ENCODE measurements at places on chromosomes 11 and 22.

DNA sequence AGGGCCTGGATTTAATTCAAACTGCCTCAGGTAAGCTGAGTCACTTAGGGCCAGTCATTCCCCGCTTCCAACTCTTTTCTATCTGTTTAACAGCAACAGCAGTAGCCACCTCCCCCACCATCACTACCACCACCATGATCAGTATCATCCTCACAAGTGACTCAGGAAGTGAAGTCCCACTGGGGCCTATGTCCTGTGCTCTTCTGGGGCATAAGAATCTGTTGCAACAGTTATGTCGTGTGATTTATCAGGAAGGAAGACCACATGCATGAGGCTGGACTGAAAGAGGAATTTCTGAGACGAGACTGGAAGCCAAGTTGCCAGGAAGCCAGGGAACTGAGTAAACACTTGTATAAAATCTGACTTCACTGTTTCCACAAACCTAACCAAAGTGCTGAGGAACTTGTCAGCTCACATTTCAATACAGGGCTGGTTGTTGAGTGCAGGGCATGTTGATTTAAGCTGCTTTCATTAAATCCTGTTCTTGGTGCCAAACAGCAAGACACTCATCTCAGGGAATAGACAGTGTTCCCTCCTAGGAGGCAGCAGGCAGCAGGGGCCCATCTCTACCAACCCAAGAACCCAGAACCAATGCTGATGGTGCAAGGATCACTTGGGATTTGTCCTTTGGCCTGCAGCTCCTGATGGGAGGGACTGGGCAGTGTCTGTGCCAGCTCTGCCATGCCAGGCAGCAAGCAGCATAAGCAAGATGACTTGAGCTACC lies 226.7 kb upstream of the NARS2 start:
- DNase-seq: peak; percentile 81

DNA sequence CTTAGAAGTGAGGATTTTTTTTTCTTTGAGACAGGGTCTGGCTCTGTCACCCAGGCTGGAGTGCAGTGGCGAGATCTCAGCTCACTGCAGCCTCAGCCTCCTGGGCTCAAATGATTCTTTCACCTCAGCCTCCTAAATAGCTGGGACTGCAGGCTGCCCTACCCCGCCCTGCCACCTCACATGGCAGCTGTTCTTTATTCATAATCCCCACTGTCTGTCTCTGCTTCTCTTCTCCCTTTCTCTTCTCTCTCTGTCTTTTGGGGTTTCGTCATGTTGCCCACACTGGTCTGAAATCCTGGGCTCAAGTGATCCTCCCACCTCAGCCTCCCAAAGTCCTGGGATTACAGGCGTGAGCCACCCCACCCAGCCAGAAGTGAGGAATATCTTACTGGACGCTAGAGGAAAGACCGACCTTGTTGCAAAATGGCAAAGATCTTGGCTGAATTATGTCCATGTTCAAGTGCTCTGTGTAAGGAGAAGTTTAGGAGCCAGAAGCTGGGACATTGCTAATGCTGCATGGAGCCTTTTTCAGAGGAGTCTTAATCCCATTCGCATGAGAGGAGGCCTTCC lies 21.9 kb downstream of the KRTAP5-5 start:
- DNase-seq: no peak

DNA sequence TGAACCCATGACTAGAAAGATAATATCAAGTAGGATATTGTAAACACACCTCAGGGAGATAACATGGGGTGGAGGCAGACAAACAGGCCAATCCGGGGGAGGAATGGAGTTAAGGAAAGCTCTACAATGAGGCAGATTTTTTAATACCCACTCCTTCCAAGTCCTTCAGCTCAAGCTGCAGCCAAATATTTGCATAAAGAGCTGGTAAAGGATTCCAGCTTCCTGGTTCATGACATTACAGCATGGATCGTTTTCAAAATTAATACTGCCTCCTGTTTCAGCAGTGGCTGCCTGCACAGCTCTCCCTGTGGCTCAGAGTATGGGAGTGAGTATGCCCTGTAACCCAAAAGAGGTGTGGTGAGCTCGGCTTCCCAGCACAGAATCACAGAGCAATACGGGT lies 5.1 kb downstream of the POU2AF3 start:
- no peak for DNase-seq

DNA sequence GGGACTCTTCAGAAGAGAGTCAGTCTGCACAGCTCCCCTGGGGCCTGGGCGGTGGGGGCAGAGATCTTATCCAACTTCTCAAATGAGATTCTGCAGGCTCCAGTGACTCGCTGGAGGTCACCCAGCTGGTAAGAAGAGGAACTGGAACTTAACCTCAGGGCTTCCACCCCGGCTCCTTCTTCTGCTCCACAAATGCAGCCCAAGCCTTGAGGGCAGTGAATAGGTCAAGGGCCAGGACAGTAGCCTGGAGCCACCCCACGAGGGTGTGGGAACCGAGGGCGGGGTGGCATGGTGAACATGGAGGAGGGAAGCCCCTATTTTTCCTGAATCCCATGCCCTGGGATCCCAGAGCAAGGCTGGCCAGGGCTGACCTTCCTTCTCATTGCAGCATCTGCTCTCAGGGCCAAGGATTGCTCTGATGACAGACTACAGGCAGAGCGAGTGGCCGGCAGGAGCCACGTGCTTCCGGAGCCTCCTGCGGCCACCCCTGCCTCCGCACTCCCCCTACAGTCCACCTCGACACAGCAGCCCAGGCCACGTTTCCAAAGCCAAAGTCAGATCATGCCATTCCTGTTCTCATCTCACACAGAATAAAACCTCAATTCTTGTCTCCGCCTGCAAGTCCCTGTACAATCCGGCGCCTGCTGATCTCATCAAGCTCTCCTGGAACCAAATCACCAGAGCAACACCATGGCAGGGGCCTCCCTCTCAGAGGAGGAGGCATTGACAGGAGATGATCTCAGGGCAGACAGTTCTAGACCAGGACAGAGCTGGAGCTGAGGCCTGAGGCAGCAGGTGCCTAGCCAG lies 21.1 kb upstream of the UPK3A start:
- DNase-seq: peak; percentile 92

DNA sequence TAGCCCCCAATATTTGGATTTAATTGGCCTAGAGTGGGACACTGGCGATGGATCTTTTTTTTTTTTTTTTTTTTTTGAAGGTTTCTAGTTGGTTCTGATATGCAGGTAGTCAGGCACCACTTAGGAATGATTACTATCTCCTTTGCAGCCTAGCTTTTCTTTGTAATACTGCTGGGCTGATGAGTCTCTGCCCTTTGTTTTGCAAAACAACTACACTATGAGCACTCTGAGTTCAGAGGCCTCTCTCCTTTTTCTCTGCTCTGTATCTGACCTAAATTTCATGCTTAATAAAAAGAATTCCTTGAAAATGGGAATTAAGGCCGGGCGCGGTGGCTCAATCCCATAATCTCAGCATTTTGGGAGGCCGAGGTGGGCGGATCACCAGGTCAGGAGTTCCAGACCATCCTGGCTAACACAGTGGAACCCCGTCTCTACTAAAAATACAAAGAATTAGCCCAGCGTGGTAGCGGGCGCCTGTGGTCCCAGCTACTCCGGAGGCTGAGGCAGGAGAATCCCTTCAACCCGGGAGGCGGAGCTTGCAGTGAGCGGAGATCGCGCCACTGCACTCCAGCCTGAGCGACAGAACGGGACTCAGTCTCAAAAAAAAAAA lies 1312.3 kb downstream of the FAM181B start:
- DNase-seq: peak; percentile 58

GRCh38 chr11:28528217-28528616 lies 420.0 kb downstream of the METTL15 start:
- no peak for DNase-seq

DNA sequence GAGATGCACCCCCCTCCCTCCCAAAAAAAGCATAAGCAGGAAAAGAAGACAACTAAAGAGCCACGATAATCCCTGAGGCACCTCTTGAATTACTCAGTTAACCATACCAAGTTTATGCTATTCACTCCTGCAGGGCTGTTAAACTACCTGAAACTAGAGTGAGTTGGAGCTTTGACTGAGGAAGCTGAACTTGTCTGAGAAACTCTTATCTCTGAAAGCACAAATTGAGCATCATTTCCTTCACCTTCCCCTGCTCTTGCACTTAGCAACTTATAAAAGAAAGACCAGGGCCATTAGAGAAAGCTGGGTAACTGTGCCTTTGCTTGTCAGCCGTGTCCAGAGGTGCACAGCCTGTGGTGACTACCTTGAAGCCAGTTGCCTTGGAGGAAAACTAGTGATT lies 745.6 kb downstream of the NELL1 start:
- DNase-seq: no peak

- peak; percentile 76 for DNase-seq
Measured at GRCh38 chr11:123231256-123231655, 36.2 kb upstream of the CLMP start.

- DNase-seq: peak; percentile 85
Measured at GRCh38 chr11:105046898-105047579, 1.9 kb upstream of the CARD16 start.
